GM10248 (cell line): ENCODE measurements at places on chromosomes 13 and 19.

GRCh38 chr13:75226092-75226491, 255.9 kb downstream of the TBC1D4 start:
- DNase-seq: no peak

DNA sequence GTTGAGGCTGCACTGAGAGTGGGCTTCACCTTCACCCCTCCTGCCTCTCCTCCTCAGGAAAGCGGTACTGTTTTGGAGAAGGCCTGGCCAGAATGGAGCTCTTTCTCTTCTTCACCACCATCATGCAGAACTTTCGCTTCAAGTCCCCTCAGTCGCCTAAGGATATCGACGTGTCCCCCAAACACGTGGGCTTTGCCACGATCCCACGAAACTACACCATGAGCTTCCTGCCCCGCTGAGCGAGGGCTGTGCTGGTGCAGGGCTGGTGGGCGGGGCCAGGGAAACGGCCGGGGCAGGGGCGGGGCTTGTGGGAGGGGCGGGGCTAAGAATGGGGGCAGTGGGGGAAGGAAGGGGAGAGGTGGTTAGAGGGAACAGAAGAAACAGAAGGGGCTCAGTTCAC, 7.5 kb downstream of the CYP2A13 start:
- no peak for DNase-seq

- DNase-seq: peak; percentile 34
Observed at GRCh38 chr13:44487989-44488388, 88.1 kb downstream of the TSC22D1 start.

DNA sequence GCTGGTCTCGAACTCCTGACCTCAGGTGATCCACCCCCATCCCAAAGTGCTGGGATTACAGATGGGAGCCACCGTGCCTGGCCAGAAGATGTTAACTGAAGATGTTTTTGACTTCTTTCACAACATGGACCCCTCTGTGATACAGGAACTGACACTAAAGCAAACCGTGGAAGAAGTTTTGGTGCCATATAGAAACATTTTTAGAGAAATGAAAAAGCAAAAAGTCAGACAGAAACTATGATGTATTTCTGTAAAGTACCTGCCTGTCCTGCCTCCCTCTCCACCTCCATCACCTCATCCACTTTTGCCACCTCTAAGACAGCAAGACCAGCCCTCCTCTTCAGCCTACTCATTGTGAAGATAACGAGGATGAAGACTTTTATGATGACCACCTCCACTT, 11.3 kb downstream of the FBXO27 start:
- peak; percentile 60 for DNase-seq

- no peak for DNase-seq
Observed at GRCh38 chr13:34179927-34180326, 362.0 kb downstream of the RFC3 start.

- no peak for DNase-seq
Observed at GRCh38 chr13:102359264-102359663, 42.6 kb downstream of the FGF14 start.

GRCh38 chr19:46859637-46860124, 1.1 kb upstream of the ARHGAP35 start:
- DNase-seq: no peak

DNA sequence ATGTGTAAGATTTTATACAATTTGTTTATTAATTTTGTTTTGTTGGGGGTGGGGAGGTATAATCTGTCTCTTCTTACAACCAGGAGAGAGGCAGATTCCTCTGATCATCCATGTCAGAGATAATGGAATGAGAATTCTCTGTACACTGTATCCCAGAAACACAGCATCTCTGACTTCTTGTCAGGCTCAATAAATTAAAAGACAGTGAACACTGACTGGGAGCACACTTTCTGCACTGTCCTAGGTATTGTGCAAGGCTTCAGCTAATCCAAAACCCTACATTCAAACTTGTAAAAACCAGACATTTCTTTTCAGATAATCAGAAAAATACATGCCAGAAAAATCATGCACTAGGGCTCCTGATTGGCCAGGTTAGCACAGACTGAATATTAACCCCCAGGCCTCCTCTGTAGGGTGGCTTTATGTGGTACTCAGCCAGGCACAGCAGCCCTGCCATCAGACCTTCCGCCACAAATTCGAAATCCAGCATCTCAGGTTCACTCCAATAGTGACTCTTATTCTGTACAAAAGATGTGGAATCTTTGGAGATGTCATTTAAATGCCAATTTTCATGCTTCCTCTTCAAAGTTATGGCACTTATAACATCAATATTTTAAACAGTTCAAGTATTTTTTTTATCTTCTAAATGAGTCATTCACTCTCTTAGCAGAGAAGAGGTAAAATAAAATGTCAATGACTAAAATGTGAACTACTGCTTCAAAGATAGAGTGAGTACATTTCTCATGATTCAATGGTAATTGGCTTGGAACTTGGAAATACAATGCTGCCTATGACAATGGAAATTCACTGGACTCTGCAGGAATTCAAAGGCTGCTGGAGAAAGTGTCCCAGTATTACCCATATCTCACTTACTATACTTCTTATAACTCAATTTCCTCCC, 211.5 kb downstream of the KLF12 start:
- no peak for DNase-seq

DNA sequence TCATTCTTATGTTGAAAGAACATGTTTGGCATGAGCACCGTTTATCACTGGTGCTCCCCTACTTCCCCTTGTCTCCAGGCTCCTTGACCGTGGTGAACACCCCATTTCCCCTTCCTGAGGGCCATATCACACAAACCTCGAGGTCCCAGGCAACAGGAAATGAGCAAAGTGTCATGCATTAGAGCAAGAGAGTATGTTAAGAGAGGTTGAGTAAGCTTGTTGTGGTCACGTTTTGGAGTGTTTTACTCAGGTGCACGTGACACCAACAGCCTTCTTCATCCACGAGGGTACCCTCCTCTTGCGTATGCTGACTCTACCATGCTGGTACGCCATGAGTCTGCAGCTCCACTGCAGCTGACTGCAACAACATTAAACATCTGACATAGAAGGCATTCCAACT, 482.2 kb upstream of the NBEA start:
- DNase-seq: no peak

GRCh38 chr13:20654156-20654555, 49.3 kb upstream of the IL17D start:
- DNase-seq: no peak

DNA sequence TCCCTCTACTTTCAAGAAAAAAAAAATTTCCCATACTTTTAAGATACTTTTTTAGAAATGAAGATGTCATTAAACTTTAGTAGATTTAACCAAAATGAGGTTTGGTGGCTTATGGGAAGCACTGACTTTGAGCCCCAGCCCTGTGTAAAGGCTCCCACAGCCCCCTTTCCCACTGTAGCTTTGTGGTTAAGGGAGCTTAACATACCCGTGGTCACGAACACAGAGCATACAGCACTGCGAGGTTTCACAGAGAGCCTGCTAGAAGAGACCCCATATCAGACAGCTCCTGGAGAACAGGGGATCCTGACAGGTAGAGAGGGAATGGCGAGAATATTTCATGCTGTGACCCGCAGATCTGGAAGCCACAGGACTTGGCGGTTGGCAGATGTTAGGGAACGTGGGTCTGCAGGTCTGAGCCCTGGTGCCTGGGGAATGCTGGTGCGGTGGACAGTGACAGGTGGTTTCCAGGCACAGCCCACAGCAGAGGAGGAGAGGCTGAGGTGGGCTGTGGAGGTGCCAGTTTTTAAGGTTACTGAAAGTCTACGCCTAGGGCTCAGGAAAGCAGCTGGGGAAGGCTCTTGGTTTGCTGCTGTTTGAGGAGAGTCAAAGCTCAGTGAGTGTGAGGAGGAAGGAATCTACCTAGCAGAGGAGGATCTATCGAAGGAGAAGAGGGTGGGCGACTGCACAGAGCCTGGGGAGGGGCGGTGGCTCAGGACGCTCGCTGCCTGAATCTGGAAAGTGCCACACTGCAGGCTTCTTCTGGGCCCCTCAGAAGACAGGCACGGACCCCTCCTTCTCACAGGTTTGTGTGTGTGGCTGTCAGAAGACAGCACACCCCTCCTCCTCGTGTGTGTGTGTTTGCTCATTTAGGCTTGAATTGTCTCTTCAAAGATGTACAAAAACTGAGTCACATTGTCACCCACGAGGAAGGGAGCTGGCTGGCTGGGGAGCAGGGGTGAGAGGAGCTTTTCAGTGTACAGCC, 49.9 kb downstream of the SLC7A9 start:
- DNase-seq: no peak

DNA sequence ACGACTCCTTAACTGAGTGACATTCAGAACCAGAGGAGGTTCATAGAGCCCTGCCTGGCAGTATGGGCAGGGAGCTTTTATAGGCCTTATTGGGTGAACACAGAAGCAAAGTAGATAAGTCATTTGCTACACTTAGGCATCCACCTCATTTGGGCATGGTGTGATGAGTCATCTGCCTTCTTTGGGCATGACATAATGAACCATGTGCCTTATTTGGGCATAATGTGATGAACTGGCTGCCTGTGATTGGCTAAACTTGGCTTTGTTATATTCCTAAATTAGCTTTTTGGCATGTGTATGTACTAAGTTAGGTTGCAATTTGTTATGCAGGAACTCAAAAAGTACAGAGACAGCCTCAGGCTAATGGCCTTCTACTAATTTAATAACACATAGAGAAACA, 2210.2 kb upstream of the PCDH20 start:
- no peak for DNase-seq

DNA sequence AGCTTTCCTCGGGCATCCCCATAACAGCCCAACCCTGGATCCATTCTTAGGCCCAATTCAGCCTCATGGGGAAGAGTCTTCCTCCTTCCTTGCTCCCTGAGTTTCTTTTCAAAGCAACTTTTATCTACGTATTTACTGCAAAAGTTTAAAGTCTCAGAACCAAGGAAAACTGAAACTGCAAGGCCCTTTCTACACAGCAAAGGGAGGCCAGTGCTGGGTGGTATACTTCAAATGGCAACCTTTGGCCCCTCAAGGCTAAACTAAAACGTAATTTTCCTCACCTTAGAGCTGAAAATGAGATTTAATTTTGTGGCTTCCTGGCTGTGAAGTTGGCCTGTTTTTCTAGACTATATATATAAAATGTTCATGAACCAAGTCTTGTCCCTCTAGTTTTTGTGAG, 5.6 kb downstream of the CDX2 start:
- DNase-seq: no peak

- DNase-seq: no peak
Observed at GRCh38 chr13:31278869-31279268, 79.1 kb downstream of the B3GLCT start.

GRCh38 chr13:74450964-74451363, 316.8 kb upstream of the KLF12 start:
- DNase-seq: no peak

- DNase-seq: no peak
Observed at GRCh38 chr19:58372311-58373133, 8.3 kb downstream of the ZNF837 start.

- DNase-seq: no peak
Observed at GRCh38 chr13:110630566-110631119, 15.3 kb downstream of the NAXD start.

GRCh38 chr13:110289661-110290060, 17.3 kb downstream of the COL4A1 start:
- no peak for DNase-seq

GRCh38 chr13:49533011-49533410, 37.3 kb downstream of the PHF11 start:
- DNase-seq: no peak

DNA sequence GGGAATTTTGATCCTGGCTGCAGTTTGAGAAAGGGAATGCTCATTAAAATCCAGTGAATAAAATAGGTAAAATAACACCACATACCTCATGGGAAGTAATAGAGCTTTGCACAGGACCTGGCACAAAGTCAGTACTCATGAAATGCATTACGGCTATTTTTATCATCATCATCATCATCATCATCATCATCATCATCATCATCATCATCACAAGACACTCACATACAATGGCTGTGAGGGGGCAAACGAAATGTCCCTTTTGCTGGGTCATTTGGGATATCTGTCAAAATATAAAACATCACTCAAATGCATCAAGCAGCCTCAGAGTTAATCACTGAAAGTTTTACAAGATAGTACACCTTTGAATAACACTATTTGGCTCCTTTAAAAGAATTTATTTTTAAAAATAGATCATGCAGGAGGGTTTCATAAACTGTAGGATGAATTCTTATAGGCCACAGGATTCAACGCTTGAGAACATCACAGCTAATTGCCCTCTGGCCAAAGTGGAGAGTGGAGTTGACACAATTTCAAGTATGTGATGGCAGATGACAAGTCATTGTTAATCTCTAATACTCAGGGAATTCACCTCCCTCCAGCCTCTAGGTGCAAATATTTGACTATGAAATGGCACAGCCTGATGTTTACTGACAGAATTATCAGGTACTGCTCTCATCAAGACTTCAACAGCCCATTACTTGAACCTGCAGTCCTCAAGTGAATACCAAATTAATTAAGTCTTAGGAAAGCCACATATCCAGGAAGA, 14.2 kb upstream of the ZNF599 start:
- DNase-seq: no peak

DNA sequence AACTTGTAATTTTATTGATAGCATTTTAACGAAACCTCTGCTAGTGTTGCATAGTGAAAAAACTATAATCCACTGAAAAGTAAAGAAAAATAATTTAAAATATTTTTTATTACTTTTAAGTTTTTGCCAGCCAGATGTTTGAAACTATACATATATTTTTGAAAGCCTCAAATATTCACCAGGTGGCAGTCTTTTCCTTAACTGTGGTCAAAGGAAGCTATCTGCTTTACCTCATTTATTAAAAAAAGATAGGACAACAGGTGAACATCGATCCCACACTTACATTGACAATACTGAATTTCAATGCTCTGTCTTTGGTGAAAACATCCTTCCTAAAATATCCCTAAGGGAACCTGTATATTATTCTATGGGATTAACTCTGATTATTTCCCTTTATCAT, 100.5 kb downstream of the TRPC4 start:
- no peak for DNase-seq

DNA sequence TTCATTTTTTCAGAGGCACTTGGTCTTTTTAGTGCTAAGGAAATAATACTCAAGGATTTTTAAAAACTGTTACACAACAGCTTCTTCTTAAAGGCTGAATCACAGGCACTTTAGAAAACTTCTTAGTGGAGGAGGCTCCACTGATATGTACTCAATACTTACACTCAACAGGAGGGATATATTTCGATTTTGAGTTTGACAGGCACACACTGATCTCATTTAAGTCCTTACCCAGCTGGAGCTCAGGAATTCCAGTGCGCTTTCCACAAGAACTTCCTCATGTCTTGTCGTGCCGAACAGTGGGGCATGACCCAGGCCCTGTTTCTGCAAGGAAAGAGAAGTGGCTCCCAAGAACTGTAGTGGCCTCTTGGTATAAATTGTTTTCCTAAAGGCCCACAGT, 103.8 kb downstream of the RGCC start:
- no peak for DNase-seq

DNA sequence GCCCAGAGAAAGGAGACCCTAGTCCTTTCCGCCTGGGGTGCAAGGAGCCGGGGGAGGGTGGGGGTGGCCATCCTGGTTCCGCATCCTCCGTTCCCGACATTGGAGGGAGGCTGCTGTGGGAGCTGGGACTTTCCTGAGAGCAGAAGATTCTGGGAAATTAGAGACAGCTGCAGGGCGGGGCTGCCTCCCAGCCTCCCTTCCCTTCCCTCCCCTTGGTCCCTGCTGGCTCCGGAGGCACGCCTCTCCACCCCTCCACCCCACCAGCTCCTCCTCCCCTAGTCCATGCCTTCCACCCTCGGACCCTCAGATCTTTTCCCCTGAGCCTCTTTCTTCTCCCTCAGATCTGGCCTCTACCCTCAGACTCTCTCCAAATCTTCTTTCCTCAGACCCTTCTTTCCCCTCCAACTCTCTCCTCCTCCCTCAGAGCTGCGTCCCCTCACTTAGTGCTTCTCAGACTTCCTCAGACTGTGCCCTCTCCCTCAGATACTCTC, 3.1 kb upstream of the BCL3 start:
- DNase-seq: no peak

GRCh38 chr19:2180881-2181632, 17.3 kb downstream of the DOT1L start:
- DNase-seq: no peak
